ENCODE measurements at places on chromosomes 7 and 10.

DNA sequence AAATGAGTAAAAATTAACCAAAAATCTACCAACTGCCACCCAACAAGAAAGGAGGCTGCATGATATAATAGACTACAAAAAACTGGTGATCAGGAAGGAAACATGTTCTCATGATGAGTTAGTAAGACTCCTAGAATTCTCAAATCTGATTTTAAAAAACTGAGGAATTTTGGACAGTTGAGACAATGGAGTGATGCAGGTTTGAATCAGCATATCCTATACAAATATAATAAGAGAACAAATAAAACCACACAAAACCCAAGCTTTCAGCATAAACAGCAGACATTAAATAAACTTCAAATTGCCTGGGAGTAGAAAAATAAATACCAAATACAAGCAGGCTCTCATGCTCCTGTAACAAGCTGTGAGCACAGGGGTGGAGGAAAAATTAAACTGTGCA is 57.8 kb downstream of the SLC25A40 start:
- no peak for DNase-seq

GRCh38 chr10:76974017-76974691 is 663.5 kb downstream of the KCNMA1 start:
- DNase-seq: no peak

DNA sequence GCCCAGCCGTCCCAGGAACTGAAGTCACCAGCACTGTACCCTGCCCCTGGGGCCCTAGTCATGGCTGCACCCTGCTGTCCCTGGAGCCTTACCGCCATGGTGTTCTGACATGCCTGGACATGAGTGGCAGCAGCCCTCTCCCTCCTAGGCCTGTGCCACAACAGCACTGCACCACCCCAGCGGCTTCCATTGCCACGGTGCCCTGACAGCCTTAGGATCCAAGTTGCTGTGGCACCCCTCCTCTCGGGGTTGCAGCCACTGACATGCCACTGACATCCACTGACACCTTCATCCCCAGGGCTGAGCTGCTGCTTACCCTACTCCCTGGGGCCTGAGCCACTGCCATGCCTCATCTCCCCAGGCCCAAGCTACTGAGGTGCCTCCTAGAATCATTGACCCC is 39.6 kb upstream of the SHH start:
- no peak for DNase-seq

DNA sequence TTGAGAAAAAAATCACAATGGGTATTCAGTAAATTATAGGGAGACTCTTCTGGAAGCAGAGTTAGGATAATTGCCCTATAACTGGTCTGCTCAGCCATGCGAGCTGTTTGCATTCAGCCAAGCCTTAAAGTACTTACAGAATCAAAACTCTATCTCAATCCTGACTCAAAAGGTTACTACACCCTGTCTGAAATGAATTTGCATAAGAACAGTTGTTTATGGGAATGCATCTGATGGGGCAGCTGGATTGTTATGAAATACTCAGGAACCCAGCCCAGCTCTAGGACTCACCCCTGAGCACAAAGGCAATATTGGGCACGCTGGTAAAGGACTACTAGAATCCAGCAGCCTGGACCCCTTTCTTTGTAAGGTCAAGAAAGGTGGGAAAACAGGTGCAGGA is 38.8 kb downstream of the AKR1B15 start:
- DNase-seq: no peak

- no peak for DNase-seq
Observed at GRCh38 chr7:103292122-103292521, 5.1 kb upstream of the PMPCB start.

DNA sequence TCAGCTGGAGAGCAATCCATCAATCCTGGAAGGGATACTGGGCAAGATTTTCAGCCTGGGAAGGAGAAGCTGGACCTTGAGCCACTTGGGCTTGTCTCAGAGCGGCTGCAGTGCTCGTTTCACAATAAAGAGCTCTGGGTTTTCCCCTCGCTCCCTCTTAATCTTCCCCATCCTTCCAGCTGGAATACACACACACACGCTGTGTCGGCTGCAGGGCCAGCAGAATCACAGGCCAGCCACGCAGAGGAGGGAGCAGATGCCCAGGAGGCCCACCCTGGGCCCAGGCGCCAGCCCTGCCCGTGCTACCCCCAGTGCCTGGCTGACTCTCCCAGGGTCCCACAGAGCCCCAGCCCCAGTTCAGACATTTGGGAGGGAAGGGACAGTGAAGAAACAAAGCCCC is 255.1 kb downstream of the TNS3 start:
- DNase-seq: no peak

Measured in activated CD8-positive, alpha-beta memory T cell treated with anti-CD3 and anti-CD28 coated beads for 24 hours (primary cell).